ENCODE measurements at places on chromosomes 12 and 14.

- DNase-seq = no peak
- no peaks in the 10 kb centered on the region for H3K4me1 ChIP-seq
- H3K27me3 ChIP-seq = no peaks in the 10 kb centered on the region
- H3K4me3 ChIP-seq = no peak overlapping the region
Measured at GRCh38 chr14:60789656-60790055, 55.1 kb downstream of the MNAT1 start.

DNA sequence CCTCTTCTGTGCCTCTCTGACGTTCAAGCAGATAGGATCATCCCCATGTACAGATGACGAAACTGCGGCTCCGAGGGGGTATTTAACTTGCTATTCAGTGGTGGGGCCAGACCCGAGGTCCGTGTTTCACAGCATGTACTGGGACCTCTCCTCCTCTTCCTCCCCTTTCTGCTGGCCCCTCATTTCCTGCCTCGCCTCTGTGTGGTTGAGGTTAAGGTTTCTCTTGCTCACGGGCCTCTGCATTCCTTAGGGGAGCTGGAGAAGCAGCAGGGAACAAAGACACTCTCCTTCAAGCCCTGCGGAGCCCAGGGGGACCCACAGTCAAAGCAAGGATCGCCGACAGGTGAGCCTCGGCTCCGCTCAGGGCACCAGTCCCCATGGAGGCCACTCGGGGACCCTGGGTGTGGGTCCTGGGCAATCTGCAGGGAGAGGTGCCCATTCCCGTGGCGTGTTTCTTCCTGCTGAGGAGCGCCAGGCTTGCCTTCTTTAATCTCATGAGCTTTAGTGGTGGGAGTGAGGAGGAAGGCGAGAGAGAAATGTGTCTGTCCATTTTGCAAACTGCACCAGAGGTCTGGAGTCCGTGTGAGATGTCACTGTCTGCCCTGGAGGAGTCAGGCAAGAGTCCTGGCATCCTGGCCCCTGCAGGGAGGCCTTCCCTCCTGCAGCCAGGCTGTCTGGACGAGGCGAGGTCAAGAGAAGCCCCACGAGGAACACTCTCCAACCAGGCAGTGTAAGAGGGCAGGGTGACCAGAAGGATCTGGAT lies 45.0 kb downstream of the SLC6A12 start:
- no peaks in the 10 kb centered on the region for H3K36me3 ChIP-seq
- H3K4me1 ChIP-seq = peaks cover 13% of the 10 kb centered on the region
- H3K4me3 ChIP-seq = no peak overlapping the region
- H3K27me3 ChIP-seq = no peaks in the 10 kb centered on the region
- no peak overlapping the region for H3K27ac ChIP-seq
- no peak for DNase-seq

DNA sequence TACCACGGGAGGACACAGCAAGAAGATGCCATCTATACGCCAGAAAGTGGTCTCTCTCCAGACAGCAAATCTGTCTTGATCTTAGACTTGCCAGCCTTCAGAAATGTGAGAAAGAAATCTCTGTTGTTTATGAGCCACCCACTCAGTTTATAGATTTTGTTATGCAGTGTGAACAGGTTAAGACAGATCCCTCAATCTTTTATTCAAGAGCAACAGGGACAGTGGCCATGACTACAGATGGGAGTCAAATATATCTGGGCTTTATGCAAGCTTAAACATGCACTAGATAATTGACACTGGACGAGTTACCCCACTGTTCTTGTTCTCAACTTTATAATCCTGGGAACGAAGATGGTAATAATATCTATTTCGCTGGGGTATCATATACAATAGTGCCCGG lies 288.7 kb downstream of the RPAP3 start:
- H3K27ac ChIP-seq = no peak overlapping the region
- no peak overlapping the region for H3K4me3 ChIP-seq
- H3K36me3 ChIP-seq = no peaks in the 10 kb centered on the region
- H3K4me1 ChIP-seq = no peaks in the 10 kb centered on the region
- H3K27me3 ChIP-seq = no peaks in the 10 kb centered on the region
- no peak for DNase-seq

GRCh38 chr12:24738441-24738840 lies 210.5 kb downstream of the BCAT1 start:
- DNase-seq = no peak
- H3K27ac ChIP-seq = no peak overlapping the region
- peaks cover 4% of the 10 kb centered on the region for H3K4me1 ChIP-seq
- H3K27me3 ChIP-seq = no peaks in the 10 kb centered on the region
- no peak overlapping the region for H3K4me3 ChIP-seq
- no peaks in the 10 kb centered on the region for H3K36me3 ChIP-seq

DNA sequence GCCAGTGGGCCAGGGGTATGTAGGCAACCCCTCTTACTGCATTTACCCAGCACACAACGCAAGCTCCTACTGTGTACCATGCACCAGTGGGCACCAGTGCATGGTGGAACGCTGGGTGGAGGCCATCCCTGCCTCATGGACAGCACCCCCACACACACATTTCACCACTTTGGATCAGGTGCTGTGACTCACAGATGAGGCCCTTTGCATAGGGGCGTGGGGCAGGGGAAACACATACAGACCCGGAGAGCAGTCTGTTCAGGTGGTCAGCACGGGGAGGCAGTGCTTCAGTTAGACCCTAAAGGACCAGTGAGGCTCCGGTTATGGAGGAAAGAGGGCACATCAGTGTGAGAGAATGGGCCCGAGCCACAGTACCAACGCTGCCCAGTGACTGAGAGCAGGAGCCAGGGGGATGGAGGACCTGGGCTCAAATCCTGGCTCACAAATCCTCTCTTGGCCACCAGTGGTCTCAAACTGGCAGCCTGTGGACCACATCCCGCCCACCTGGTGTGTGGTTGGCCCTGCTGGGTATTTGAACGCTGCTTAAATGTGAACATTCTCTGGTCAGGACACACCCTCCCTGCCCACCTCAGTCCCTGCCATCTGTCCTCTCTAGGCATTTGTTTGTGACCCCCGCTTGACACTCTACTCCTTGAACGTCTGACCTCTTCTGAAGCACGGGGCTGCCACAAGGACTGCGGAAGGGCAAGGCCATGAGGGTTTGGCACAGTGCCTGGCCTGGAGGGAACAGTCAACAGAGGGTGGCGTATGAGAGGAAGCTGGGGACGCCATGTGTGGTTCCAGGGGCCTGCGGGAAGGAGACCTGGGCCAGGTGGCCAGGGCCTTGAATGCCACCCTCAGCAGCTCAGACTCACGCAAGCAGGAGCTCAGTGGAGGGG lies 46.7 kb downstream of the FAM222A start:
- no peak overlapping the region for H3K4me3 ChIP-seq
- no peak overlapping the region for H3K27ac ChIP-seq
- H3K36me3 ChIP-seq = no peaks in the 10 kb centered on the region
- DNase-seq = no peak
- no peaks in the 10 kb centered on the region for H3K27me3 ChIP-seq

DNA sequence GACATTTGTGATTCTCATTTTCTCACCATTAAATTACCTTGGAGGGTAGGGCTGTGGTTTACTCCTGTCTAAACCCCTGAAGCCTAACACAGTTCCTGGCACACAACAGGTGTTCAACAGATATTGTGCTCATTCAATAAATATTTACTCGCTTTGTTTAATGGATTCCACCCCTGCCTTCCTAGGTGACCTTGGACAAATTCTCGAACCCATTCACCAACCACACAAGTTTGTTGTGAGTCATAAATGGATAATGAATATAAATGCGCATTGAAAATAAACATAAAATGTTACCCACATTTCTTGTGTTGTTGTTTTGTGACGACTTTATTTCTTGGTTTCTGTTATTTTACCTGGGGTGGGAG lies 362 bp upstream of the TSFM start:
- no peaks in the 10 kb centered on the region for H3K4me1 ChIP-seq
- H3K36me3 ChIP-seq = peaks cover 29% of the 10 kb centered on the region
- no peaks in the 10 kb centered on the region for H3K27me3 ChIP-seq
- no peak for DNase-seq
- no peak overlapping the region for H3K27ac ChIP-seq

GRCh38 chr14:94342334-94342934 lies 19.3 kb upstream of the SERPINA6 start:
- H3K4me3 ChIP-seq = no peak overlapping the region
- DNase-seq = peak; percentile 89
- H3K27me3 ChIP-seq = no peaks in the 10 kb centered on the region
- no peak overlapping the region for H3K27ac ChIP-seq
- H3K36me3 ChIP-seq = no peaks in the 10 kb centered on the region
- no peaks in the 10 kb centered on the region for H3K4me1 ChIP-seq

DNA sequence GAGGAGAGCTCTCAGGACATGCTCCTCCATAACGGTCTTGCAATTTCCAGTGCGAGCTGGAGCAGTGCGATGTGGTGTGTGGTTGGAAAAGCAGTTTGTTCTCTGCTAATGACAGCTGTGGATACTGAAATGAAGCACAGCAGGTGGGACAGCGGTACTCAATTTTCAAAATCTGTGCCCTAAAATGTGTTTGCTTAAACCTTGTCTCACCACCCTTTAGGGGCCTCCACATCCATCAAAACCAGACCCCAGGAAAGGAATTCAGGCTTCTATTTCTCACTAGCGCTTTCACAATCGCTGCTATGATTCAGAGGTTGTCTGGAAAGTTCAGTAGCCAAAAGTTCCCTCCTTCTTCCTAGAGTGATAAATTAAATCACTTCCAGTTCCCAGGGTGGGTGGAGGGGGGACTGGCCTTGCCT lies 440.8 kb downstream of the EGLN3 start:
- no peaks in the 10 kb centered on the region for H3K36me3 ChIP-seq
- no peak overlapping the region for H3K4me3 ChIP-seq
- no peaks in the 10 kb centered on the region for H3K27me3 ChIP-seq
- no peak for DNase-seq

All from A673 (cell line).